ENCODE measurements at places on chromosomes 11 and 22. TPM values are rescaled to one million over a fixed set of nuclear protein-coding genes. Genes with fewer than 3 reads are reported as not detected.

Gene PLA2G6
- 12.2 TPM for total RNA-seq

Gene MACROD1
- total RNA-seq, result 5.1 TPM

Gene GLYATL1B
- not detected for total RNA-seq

Gene OR52H1
- not detected for total RNA-seq

Gene IL17RA
- 2.9 TPM for total RNA-seq

Gene CD6
- total RNA-seq, result not detected

Gene NXPE2
- not detected for total RNA-seq

Gene RHBDD3
- 13.6 TPM for total RNA-seq

Gene GLB1L2
- total RNA-seq, result 17.0 TPM
